ENCODE measurements at places on chromosomes 3 and 15. TPM values are rescaled to one million over a fixed set of nuclear protein-coding genes. Genes with fewer than 3 reads are reported as not detected.

DUOXA1 gene
- total RNA-seq, result 2.3 TPM

ALG3 gene
- total RNA-seq, result 56.6 TPM

TMEM44 gene
- total RNA-seq, result 30.3 TPM

C3orf85 gene
- total RNA-seq, result not detected

QRICH1 gene
- total RNA-seq, result 105 TPM

PEAK1 gene
- total RNA-seq, result 23.4 TPM

IL12A gene
- total RNA-seq, result 2.8 TPM

SLC24A5 gene
- total RNA-seq, result not detected

SUSD5 gene
- not detected for total RNA-seq

IDH2 gene
- total RNA-seq, result 48.1 TPM

PLD1 gene
- total RNA-seq, result 8.4 TPM

AADACL2 gene
- not detected for total RNA-seq

TMEM108 gene
- total RNA-seq, result not detected

ZNF621 gene
- total RNA-seq, result 23.5 TPM

ONECUT1 gene
- total RNA-seq, result 1.3 TPM

ITIH3 gene
- 0.44 TPM for total RNA-seq

WDR93 gene
- total RNA-seq, result 0.42 TPM

ZSCAN29 gene
- 27.3 TPM for total RNA-seq

BFSP2 gene
- not detected for total RNA-seq

Data from HCT116 (cell line).